ENCODE measurements at places on chromosomes 7 and 10.

DNA sequence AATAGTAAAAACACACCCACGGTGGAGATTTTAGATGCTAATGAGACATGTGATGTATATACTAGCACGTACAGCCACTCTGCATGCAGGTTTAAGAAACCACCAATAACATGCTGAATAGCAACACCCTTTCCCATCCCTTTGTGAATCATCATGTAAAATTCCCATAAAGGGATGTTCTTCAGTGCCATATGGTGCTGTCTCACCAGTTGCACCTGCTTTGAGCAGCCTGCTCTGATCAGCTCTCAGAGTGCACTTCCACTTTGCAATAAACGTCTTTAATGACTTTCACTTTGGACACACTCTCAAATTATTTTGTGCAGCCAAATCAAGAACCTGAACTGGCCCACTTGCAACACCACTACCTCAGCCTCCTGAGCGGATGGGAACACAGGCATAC is 615.0 kb downstream of the ANKRD7 start:
- DNase-seq: no peak

DNA sequence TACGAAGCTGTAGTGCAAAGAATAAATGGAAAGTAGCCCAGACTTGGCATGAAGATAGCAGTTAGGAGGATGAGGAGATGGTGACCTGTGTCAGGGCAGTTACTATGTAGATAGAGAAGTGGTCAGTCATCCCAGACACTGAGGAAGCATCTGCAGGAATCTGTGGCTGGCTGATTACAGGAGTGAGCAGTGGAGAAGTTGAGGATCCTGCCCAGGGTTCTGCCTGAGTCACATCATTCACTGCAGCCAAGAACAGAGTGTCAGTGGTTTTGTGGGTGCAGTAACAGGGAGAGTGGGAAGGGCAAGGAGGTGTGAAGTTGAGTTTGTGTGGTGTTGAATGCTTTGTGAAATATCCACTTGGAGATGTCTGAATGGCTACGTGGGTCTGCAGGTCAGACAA is 676.4 kb upstream of the NRP1 start:
- no peak for DNase-seq

GRCh38 chr7:42414941-42415505 is 178.0 kb upstream of the GLI3 start:
- DNase-seq: no peak

DNA sequence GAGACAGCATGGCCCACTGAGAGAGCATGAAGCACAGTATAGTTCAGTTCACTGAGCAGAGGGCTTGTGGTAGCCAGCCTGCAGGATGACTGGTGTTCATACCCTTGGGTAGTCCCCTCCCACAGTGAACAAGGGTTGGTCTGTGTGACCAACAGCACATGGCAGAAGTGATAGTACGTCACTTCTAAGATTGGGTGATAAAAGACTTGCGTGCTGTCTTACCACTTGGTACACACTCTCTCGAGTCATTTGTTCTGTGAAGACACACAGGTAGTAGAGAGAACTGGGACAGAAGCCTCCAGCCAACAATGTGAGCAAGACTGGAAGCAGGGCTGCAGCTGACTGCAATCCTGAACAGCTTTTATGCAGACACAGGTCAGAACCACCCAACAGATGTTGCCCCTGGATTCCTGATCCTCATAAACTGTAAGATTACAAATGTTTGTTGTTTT is 14.6 kb downstream of the EPC1 start:
- peak; percentile 27 for DNase-seq

Measured in memory B cell (primary cell).